ENCODE measurements at places on chromosomes 6 and 20. TPM values are rescaled to one million over a fixed set of nuclear protein-coding genes. Genes with fewer than 3 reads are reported as not detected.

DNA sequence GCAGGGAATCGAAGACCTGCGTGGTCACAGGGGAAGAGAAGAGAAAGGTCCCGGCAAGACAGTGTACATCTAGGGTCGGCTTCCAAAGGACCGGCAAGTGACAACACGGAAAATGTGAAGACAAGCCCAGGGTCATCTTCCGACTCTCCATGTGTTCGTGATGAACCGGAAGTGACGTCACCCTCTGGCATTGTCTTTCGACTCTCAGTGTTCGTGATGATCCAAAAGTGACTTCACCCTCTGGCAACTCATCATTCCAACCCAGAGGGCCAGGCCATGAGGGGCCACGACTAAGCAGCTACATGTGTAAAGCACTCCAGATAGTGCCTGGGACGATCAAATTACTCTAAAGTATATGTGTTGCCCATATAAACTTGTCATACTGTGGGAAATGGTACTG lies 290.8 kb downstream of the THBS2 start:
- no peak overlapping the region for H3K27ac ChIP-seq
- no peak overlapping the region for H3K4me3 ChIP-seq
- H3K27me3 ChIP-seq = no peaks in the 10 kb centered on the region

- DNase-seq = no peak
- peaks cover 25% of the 10 kb centered on the region for H3K36me3 ChIP-seq
- no peaks in the 10 kb centered on the region for H3K27me3 ChIP-seq
- H3K4me1 ChIP-seq = peaks cover 64% of the 10 kb centered on the region
- H3K27ac ChIP-seq = peak overlapping the region; percentile 81
- peak overlapping the region; percentile 43 for H3K4me3 ChIP-seq
Observed at GRCh38 chr6:139370283-139370998, 4.0 kb downstream of the CITED2 start.

DNA sequence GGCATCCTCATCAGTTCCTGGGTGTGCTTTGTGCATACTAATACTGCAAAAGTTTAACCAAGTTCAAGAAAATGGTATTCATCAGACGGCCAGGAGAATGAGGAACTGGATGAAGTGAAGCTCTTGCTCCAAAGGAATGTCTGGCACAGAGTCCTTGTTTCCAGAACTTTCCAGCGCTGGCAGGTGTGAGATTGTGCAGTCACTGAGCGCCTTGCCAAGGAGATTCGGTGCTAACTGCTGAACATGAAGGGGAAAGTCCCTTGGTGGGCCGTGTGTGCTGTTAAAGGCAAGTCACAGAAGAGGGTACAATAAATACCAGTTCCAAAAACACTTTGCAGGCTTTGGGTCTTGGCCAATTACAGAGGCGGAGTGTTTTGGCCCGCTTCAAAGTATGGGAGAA lies 262.3 kb upstream of the SOX4 start:
- H3K27me3 ChIP-seq = 0 out of 2 replicates have a peak, but pooled peaks cover 2% of the 10 kb centered on the region
- DNase-seq = no peak
- H3K4me1 ChIP-seq = peaks cover 22% of the 10 kb centered on the region
- no peak overlapping the region for H3K4me3 ChIP-seq
- H3K27ac ChIP-seq = no peak overlapping the region

DNA sequence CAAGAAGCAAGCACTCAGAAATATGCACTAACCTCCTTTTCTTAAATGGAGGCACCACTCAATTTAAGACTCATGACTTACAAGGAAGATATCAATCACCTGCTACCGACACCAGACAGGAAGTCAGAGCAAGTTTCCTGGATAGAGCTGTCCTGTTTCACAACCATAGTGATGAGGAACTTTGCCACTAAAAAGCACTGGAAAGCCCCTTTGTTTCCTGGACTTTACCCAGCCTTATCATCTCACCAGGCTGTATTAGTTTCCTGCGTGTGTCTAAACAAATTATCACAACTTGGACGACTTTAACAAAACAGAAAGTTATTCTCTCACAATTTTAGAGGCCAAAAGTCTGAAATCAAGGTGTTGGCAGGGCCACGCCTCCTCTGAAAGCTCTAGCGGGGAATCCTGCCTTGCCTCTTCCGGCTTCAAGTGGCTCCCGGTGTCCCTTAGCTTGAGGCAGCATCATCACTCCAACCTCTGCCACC lies 253.8 kb upstream of the STXBP5 start:
- no peak for DNase-seq
- no peaks in the 10 kb centered on the region for H3K27me3 ChIP-seq
- H3K4me1 ChIP-seq = no peaks in the 10 kb centered on the region

DNA sequence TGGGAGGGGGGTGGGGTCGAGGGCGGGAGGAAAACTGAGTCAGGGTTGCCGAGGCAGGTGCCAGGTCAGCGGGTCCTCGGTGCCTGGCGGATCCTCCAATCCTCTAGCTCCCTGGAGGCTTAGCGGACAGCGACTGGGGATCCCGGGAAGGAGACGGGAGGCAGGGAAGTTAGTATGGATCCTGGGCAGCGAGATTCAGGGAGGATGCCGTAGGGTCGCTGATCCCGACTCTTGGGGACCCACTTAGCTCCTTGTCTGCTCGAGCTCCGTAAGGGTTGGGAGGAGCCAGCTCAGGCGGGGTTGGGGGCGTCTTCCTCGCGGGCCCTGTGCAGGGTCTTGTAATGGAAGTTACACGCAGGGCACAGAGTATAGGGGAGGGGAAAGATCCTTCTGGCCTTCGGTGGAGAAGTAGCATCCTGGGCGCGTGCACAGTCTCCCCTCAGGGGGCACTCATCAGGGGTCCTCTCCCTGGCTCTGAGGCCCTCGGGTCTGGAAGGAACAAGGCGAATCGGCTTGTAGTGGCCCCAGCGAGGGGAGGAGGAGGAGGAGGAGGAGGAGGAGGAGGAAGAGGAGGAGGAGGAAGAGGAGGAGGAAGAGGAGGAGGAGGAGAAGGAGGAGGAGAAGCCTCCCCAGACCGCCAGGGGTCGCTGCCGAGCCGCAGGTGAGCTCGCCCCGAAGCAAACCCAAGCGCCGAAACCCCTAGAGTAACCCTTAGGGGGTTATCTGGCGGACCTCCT lies 6.4 kb upstream of the SLC12A5 start:
- no peaks in the 10 kb centered on the region for H3K36me3 ChIP-seq
- peak overlapping the region; percentile 76 for H3K4me3 ChIP-seq
- H3K4me1 ChIP-seq = peaks cover 7% of the 10 kb centered on the region
- peak; percentile 87 for DNase-seq
- peaks cover 50% of the 10 kb centered on the region for H3K27me3 ChIP-seq

PPP1R16B gene
- 12.0 TPM for total RNA-seq

NEU1 gene
- total RNA-seq = 44.8 TPM

COL12A1 gene
- 1.4 TPM for total RNA-seq

TEAD3 gene
- total RNA-seq = 33.9 TPM

C6orf52 gene
- total RNA-seq = 1.8 TPM
